ENCODE measurements at places on chromosomes 13 and 19.

- no peak for DNase-seq
These were observed 387.2 kb downstream of the GPC5 start for GRCh38 chr13:91785431-91786119.

DNA sequence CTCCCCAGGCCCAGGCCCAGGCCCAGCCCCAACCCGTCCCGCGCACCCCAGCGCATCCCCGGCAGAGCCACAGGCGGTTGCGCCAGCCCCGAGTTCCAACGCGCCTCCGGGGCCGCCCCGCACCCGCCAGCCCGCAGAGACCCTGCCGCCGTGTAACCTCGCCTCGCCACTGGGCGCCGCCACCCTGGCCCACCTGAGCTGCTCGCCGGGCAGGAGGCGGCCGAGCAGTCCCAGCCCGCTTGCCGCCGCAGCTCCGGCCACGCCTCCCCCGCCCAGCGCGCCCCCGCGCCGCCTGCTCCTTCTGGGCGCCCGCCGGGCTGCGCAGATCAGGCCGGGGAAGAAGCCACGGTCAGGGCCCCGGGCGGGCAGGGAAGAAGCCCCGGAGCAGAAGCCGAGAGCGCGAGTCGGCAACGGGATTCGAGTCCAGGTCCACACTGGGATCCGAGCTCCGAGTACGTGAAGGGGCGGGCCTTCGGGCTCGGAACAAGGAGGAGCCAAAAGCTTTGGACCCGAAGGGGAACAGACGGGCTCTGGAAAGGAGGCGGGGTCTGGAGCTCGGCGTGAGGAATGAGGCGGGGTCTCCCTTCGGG, at the start of gene MBOAT7:
Gene MBOAT7 (minus strand): TSS at position 436 of the 590 bp plus-strand sequence. CDS start 1,072 bp downstream, outside the sequence.
- no peak for DNase-seq

- DNase-seq = no peak
These were observed 21.4 kb upstream of the ZNF181 start for GRCh38 chr19:34712395-34713261.

DNA sequence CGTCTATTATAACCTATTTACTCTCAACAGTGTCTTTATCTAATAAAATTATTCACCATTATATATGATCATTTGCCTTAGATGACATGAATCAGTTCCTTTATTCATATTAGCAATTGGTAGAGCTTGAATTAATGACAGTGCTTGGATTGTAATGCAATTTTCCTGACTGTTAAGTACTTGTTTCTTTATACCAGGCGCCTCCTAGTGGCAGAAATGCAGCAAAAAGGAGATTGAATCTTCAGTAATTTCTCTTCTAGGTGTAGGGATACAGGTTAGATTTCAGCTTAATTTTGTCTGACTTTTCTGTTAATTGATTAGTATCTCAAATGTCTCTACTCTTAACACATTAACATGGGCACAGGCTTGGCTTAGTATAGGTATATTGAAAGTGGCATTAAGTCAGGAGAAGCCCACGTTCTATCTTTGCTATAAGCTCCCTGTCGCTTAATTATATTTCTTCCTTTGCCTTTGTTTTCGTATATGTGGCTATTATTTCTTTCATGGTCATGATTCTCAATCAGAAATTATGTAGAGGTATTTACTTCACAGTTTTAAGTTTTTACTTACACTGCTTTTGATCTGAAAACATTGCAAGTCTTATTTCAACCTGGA, 9.1 kb upstream of the LHFPL6 start:
- DNase-seq = no peak

DNA sequence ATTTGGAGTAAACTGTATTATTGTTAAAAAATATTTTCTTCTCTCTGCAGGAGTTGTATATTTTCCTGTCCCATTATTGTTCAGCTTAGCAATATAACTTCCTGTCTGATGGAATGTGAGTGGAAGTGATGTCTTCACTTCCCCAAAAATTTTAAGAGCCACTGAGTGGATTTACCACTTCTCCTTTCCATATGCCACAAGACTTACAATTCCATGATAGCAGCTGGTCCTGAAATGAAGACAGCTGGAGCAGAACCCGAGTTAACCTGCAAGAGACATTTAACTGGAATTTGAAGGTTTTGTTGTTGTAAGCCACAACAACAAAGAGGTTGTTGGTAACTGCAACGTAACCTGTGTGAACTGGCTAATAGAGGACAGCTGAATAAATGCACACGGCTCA, 23.4 kb upstream of the TBC1D4 start:
- no peak for DNase-seq

DNA sequence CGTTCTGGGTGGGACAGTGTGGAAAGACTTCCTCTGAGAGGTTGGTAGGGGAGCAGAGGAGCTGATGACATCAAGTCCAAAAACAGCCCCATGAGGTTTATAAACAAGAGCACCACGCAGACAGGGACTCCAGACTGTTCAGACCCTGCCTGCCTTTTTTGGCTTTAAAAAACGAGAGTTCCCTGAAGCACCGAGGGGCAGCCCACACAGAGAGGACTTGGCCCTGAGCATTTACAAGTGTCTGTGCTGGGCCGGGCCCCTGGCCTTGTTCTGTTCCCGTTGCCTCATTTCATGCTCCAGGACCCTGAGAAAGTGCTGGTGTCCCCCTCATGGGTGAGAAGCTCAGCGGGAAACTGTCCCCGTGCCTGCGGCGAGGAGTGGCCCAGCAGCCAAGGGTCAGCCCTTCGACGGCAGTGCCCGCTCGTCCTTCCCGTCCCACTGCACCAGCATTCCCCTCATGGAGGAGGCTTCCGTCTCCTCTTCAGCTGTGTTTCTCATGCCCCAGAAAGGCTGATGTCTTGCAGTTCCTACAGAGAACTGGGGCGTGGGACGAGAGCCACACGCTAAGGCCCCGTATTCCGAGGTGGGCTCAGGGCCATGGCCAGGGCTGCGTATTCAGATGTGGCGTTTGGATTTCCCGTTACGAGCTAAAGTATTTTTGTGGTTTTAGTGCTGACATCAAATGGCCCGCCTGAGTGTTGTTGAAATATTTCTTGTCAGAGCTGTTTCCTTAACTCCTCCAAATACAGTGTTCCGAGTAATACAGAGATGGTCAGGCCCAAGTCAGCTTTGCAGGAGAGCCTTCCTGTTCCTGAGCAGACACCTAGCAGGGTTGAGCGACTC, 93.5 kb downstream of the ATP11A start:
- DNase-seq = no peak

DNA sequence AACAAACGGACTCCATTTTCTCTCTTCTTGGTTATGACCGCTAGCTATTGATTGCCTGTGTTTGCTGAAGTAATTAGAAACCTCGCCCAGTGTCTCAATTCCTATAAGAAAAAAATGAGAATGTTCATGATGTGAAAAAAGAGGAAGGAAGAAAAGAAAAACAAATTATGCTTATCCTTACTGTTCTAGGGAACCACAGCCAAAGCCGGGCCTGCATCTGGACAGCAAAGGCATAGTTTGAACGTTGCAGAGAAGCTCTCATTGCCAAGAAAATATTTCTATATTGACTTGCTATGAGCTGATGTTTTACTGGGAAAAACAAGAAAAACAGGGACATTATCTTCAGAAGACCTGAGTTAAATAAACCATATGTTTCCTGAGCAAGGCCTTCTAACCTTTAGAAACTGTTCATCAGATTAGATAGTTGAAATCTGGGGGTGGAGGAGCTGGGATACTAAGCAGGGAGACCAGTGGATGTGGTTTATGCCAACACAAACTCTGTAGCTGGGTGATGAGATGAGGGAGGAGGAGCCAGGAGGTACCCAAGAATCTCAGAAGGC, 55.0 kb downstream of the EFNB2 start:
- no peak for DNase-seq

Measured in activated T-cell treated with anti-CD3 and anti-CD28 coated beads, Interleukin-2, amount 50 U/mL, for 1 hour (primary cell).